ENCODE measurements at places on chromosomes 3 and 15.

DNA sequence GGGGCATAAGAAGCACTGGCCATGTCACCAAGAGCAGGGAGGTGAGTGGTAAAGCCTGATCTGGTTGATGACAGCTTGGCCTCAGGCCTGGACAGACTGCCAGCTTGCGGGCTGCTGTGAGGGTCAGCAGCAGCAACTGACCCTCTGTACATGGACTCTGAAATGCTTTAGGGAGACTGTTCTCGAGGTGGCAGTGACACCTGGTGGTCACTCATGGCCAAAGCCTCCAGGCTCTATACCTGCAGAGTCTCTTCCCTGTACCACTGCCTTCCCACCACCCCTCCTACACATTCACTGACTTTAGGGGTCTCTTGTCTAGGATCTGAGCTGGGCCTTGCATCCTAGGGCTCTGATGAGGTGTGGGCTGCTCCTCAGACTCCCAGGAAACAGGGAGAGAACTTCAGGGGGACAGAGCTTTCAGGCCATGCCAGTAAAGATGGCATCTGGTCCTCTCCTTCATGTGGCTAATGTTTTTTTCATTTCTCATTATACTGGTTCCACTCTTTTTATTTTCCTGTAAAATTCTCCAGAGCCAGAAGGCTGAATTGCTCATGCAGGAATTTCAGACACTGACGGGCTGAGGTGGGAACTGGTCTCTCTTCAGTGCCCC lies 17.2 kb upstream of the TIMP4 start:
- peak; percentile 48 for DNase-seq

- no peak for DNase-seq
Measured at GRCh38 chr3:127067116-127067910, 84.4 kb downstream of the PLXNA1 start.

- DNase-seq, result no peak
Measured at GRCh38 chr15:65937476-65937875, 68.2 kb downstream of the RAB11A start.

DNA sequence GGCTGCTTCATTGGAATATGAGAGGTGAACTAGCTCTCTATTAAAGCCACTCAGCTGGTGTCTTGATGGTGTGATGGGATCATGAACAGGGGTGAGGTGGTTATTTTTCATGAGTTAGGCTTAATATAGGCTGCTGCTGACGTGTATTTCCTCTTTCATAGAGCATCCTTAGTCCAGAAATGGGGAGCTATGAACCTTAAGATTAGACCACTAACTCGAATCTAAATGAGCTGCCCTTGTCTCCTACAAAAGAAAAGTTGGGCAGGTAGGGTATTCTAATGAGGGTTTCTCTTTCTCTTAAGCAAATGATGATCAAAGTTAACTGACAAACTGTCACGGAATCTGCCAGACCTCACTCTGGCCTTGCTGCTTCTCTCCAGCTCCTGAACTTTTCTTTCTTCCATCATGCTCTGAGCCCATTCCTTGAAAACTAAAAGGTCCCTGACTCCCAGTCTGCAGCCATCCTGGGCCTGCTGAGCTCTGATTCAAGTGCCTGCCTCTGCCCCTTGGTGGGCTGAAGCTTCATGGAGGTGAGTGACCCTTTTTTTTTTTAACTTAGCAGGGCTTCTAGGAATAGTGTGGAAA lies at the start of gene TRIM69:
TSS of gene TRIM69 (plus strand) at position 348 of the 585 bp plus-strand sequence. CDS start at position 525, 177 bp downstream.
- no peak for DNase-seq

Data from fibroblast of gingiva (primary cell).